WTC11 (cell line): ENCODE measurements at places on chromosomes 5 and 9. TPM values are rescaled to one million over a fixed set of nuclear protein-coding genes. Genes with fewer than 3 reads are reported as not detected.

KLHL3 gene
- 14.7 to 18.2 TPM (median 15.7 TPM) in 3 replicates for total RNA-seq

SEC24A gene
- 25.0 to 30.5 TPM (median 27.5 TPM) in 3 replicates for total RNA-seq

PCDHGC5 gene
- 1.1 to 1.5 TPM (median 1.1 TPM) in 3 replicates for total RNA-seq

RAPGEF1 gene
- total RNA-seq, result 57.9 to 66.2 TPM (median 65.7 TPM) in 3 replicates
